Kidney glomerular epithelial cell (primary cell): ENCODE measurements at places on chromosomes 1 and 21.

- DNase-seq: no peak
Observed at GRCh38 chr1:3912809-3913685, 13.0 kb upstream of the C1orf174 start.

DNA sequence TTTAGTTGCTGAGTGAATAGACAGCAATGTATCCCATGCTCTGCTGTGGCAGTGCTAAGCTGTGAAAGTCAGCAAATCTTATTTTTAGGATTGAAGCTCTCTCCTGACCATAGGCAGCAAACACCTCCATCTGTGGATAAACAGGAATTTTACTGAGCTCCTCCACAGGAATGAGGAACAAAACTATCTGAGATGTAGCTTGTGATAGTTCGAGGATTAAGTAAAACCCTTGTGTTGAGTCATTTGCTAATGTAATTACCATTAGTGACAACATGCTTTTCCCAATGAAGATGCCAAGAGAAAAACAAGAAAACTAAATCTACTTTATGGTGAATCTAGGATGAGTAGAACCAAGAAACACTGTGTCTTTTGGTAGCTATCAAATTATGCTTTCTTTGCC is 122.7 kb downstream of the CLEC20A start:
- no peak for DNase-seq

- no peak for DNase-seq
Observed at GRCh38 chr1:152035539-152036266, 1.1 kb downstream of the S100A11 start.

DNA sequence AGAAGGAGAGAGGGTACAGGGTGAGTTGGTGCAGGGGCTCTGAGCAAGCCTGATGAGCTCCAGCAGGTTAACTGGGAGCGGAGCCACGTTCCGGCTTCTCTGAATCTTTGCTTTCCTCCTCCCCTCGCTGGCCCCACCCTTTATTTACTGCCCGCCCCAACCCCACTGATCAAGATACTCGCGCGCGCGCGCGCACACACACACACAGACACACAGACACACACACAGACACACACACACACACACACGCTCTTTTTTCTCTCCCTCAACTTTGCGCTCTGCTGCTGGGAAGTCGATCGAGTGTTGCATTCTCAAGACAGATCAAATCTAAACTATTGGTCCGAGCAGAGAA is at the start of gene GRIK1:
GRIK1 (minus strand) TSS at position 73 of the 352 bp plus-strand sequence.
- no peak for DNase-seq

DNA sequence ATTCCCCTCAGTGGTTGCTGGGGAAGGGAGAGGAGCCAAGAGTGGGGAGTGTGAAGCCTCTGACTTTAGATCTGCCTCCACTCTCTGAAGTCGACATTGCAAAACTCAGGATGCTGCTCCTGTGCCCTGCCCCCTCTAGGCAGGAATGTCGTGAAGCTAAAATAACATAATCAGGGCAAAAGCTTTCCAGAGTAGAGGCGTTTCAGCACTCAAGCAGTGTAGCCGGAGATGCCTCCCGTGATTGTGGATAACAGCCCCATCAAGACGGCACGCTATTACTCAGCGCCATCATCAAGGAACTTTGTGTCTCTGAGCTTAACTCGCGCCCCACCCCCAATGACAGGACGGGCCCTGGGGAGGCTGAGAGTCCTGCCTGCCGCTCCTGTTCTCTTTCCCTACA is 60.0 kb downstream of the FBXO2 start:
- DNase-seq: no peak

- DNase-seq: no peak
Observed at GRCh38 chr1:54284781-54285529, 85.0 kb downstream of the MRPL37 start.

- no peak for DNase-seq
Observed at GRCh38 chr1:33338048-33338439, 17.1 kb upstream of the A3GALT2 start.
